Natural killer cell treated with Interleukin-12 subunit alpha and Interleukin-12 subunit beta and Interleukin-15 and Interleukin-18, amount 100 ng/mL, for 72 hours (primary cell): ENCODE measurements at places on chromosomes 6 and 20. TPM values are rescaled to one million over a fixed set of nuclear protein-coding genes. Genes with fewer than 3 reads are reported as not detected.

DNA sequence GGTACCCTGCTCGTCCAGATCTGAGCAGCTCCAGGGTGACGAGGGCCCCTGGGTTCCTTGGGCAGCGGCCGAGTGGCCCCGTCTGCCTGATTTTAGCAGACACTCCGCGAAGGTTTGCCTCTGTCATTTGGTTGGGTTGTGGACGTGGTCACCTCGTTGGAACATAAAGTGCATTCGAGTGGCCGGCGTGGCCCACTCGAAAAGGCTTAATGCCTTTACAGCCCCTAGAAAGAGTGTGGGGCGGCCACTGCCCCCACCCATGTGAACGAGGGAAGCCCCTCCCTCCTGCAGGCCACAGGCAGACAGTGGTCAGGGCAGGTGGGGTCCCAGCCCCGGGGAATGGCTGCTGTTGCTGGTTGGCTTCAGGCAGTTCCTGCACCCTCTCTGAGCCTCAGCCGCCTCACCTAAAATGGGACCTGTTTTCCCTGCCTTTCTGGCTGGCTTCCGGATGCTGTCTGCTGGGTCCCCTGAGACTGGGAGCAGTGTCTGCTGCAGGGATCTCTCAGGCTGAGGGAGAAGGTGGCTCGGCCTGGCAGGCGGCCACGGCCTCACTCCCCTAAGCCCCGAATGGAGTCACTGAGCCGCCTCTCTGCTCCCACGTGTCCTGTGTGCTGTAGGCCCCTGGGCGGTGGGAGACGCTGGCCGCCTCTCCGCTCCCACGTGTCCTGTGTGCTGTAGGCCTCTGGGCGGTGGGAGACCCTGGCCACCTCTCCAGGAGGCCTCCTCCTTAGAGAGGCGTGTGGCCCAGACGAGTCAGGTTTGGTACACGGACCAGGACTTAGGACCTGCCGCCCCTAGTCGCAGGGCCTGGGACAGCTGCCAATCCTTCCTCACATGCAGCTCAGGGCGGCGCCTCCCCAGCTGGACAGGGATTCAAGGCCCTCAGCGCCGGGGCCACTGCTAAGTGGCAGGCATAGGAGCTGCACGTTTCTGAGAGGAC is 233.0 kb downstream of the ERMARD start:
- no peak for DNase-seq

GRCh38 chr6:475314-475713 is 83.8 kb downstream of the IRF4 start:
- DNase-seq: no peak

GRCh38 chr20:49852522-49853080 is 40.0 kb downstream of the SLC9A8 start:
- DNase-seq: no peak

The LTB gene
- 153 TPM for total RNA-seq
